ENCODE measurements at places on chromosomes 4 and X.

- DNase-seq: no peak
Measured at GRCh38 chr4:125952631-125953030, 637.9 kb downstream of the FAT4 start.

- DNase-seq: no peak
Measured at GRCh38 chr4:70927502-70928137, 25.5 kb downstream of the MOB1B start.

GRCh38 chr4:187017147-187017546, 293.5 kb upstream of the FAT1 start:
- DNase-seq: no peak

DNA sequence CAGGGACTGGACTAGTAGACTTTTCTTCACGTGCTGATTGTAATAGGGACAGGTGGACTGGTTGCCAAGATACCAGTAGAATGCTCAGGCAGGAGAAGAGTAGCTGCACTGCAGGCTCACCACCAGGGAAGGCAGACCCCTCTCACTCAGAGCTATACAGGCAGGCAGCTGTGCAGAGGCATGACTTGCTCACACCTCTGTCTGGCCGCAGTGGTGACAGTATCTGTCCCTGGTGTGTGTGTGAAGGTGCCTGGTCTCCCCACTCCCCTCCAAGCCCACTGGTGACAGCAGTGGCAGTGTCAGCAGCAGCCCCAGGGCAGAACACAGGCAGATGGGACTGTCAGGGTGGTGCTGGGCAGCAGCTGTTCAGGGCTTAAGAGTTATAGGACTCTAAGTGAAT, 140.7 kb downstream of the RPS6KA6 start:
- DNase-seq: no peak

GRCh38 chr4:47990145-47990544, 26.3 kb downstream of the CNGA1 start:
- no peak for DNase-seq

DNA sequence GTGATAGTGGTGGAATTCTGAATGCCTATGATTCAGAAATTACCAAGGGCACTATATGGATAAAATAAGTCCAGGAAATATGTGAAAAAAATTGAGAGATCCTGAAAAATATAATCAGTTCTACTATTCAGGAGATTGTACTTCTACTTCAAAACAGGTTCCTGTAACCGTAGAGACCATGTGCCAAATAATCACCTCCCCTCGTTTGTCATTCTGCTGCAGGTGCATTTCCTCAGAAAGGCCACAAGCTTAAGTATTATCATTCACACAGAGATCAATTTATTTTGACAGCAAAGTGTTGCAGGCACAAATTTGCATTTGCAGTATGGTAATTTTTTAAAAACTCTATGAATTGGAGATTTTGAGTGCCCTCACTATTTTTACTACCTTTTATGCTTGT, 1000.0 kb downstream of the CCSER1 start:
- no peak for DNase-seq

GRCh38 chr4:114684462-114684861, 85.9 kb downstream of the UGT8 start:
- DNase-seq: no peak

DNA sequence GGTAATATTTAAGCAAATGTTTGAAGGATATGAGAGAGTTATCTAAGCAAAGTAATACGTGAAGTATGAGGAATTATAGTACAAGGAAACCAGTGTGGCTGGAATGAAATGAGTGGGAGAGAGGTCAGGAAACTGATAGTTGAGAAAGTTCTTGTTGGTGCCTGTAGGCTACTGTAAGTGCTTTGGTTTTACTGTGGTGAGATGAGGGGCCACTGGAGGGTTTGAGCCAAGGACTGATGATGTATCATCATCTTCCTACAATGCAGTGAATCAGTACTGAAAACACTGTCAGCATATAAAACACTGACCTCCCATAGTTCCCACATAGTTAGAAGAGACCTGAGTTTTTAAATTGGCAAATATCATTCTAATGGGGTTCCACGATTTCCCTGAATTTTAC, 367.5 kb upstream of the CTSO start:
- no peak for DNase-seq

- DNase-seq: peak; percentile 10
Measured at GRCh38 chrX:41561045-41561444, 113.9 kb downstream of the NYX start.

DNA sequence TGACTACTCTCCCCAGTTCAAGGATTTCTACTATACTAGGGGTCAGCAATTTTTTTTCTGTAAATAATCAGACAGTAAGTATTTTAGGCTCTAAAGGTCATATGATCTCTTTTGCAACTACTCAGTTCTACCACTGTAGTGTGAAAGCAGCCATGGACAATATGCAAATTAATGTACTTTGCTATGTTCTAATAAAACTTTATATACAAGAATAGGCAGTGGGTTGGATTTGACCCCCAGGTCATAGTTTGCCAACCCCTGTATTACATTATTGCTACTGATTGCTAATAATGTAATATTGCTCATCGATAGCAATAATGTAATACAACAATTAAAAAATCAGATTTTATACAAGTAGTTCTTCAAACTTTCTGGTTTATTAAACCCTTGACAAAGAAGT, 59.2 kb upstream of the GPR34 start:
- no peak for DNase-seq

DNA sequence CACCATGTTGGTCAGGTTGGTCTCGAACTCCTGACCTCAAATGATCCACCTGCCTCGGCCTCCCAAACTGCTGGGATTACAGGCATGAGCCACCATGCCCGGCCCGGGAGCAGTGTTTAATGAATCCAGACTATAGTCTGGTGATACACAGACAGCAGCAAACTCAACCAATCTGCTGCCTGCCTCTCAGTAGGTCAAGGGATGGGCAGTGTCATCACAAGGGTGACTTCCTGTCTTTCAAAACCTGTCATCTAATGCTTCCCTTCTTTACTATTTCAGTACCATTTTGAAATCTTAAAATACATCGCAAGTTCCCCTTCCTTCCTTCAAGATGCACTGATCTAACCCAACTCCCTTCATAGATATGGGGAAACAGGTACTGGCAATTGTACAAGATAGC, 8.4 kb downstream of the RPL39 start:
- DNase-seq: no peak

GRCh38 chr4:112327965-112328733, 31.0 kb downstream of the ALPK1 start:
- DNase-seq: no peak

- DNase-seq: no peak
Measured at GRCh38 chr4:1153567-1154090, 18.8 kb downstream of the SPON2 start.

DNA sequence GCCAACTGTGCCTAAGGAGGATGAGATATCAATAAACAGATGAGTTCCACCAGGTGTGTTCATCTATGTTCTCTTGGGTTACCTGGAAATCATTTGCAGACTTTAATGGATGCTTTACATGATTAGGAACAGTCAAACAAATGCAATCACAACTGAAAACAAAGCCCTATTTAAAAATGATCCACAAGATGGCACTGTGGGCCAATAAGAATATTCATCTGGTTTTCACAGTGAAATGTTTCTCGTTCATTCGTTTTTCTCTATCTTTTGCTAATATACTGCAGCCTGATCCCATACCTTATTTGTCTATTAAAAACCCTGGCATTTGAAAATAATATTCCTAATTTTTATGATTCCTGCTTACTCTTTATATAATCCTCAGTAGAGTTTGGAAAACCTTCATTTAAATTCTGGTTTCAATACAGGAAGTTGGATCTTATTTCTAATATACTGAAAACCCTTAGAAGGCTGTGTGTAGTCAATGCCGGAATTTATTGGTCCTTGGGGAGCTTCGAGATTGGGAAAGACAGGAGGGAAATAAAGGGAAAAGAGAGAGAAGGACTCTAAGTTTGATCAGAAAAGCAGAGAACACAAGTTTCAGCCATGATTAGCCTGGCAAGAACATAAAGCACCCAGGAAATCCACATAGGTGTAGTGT, 63.8 kb upstream of the TAPT1 start:
- peak; percentile 8 for DNase-seq

- DNase-seq: no peak
Measured at GRCh38 chrX:110399966-110400365, 41.3 kb downstream of the RTL9 start.

DNA sequence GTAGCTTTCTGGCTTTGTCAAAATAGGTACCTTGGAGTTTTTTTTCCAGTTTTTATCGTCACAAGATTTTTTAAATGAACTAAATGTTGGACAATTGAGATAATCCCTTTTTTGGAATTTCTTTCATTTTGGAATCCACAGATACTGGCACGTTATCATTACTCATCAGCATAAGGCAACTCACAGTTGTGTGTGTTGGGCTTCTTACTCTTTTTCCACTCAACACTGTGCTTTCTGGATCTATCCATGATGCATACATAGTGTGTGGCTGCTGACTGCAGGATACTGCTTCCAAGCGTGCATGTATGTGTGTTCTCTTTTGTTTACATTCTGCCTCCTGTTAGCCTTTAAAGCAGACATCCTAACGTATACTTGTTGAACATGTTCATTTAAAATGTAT, 113.5 kb upstream of the FAM9A start:
- DNase-seq: no peak

- DNase-seq: no peak
Measured at GRCh38 chrX:46737462-46737861, 21.5 kb downstream of the SLC9A7 start.

- no peak for DNase-seq
Measured at GRCh38 chr4:4980621-4981230, 38.5 kb downstream of the CYTL1 start.

DNA sequence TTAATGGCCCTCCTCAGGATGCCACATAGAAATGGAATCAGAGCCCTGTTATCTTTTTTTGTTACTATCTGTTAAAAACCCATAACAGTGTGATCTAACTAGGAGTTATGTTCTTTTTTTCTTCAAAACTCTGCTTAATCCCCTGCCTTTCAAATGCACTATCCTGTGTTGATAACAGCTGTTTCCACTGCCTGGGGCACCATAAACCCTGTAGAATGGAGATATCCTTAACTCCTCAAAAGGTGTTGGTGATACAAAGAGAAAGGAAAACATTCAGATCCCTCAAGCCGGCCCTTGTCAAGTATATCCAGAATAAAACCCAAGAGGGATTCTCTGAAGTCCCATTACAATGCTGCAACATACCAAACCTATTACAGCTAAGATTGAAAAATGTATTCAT, 108.6 kb downstream of the ACTRT1 start:
- DNase-seq: no peak

DNA sequence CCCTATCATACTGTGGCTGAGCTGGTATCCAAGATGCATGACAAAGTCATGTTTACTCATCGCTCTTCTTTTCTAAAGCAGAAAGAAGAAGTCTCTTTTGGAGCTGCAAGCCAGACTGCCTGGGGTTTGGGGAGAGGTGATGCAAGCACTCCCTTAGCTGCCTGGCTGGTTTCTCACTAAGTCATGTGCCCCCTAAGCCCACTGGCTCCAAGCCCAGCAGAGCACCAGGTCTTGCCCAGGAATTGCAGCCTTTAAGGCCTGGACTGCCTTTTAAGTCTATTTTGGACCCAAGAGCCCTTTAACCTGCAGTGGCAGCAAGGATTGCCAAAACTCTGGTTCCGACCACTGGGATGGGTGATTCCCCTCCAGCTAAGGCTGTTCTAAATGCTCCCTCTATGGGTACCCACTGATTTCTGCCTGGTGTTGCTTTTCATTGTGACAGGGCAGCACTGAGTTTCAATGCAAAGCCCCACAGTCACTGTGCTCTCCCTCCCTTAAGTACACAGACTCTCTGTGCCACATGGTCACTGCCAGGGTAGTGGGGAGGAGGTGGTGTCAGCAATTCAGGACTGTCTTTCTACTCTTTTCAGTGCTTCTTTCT, 548.6 kb downstream of the TLL1 start:
- no peak for DNase-seq

- no peak for DNase-seq
Measured at GRCh38 chr4:148749403-148749802, 307.2 kb upstream of the NR3C2 start.

- no peak for DNase-seq
Measured at GRCh38 chr4:121668368-121669162, 28.2 kb downstream of the ANXA5 start.

DNA sequence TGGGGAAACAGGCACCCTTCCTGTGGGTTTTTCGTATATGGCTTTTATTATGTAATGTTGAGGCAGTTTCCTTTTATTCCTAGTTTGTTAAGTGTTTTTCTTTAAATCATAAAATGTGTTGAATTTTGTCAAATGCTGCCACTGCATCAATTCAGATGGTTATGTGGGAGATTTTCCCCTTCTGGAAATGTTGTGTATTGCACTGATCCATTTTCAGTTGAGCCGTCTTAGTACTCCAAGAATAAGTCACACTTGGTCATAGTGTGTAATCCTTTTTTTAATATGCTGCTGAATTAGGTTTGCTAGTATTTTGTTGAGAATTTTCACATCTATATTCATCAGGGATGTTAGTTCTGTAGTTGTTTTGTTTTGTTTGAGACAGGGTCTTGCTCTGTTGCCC, 9.5 kb upstream of the CTBP1 start:
- no peak for DNase-seq

DNA sequence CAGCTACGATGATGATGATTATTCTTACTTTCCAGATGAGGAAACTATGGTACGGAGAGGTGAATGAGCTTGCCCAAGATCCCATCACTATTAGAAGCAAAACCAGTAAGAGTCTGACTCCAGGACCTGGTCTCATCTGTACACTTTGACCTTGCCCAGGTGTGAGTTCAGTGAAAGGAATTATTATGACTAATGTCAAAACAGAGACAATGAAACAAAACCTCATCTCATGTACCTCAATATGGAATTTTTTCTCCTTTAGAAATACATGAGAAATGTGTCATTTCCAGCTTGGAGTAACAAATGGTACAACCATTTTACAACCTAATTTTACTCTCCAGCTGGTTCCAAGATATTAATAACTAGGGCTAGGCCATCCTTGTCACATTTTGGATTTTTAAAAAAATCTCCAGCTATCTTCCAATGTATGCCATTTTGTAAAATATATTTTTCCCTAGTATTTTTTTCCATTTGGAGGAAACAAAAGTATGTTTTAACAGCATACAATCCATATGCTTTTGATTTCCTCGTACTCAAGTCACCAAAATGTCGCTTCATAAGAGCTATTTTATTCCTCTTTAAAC, 213.8 kb downstream of the PTTG2 start:
- DNase-seq: no peak

GRCh38 chr4:142913034-142913433, 66.9 kb upstream of the INPP4B start:
- no peak for DNase-seq
